Occipital lobe (tissue), 3 donors: ENCODE measurements at places on chromosomes 3 and 15.

GRCh38 chr15:76546805-76547204 lies 210.2 kb downstream of the ISL2 start:
- DNase-seq, result no peak

GRCh38 chr15:62684123-62684808 lies 358.3 kb upstream of the TPM1 start:
- no peak for DNase-seq

DNA sequence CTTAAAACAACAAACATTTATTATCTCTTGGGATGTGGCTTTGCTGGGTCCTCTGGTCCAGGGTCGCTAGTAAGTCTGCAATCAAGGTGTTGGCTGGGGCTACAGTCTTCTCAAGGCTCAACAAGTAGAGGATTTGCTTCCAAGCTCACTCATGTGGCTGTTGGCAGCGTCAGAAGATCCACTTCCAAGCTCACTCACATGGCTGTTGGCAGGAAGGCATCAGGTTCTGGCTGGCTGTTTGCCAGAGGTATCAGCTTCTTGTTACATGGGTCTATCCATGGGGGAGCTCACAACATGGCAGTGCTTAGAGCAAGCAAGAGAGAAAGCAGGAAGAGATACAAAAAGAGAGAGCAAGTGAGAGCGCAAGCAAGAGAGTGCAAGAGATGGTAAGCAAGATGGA lies 15.0 kb upstream of the BNC1 start:
- DNase-seq, result no peak

- DNase-seq, result no peak
These were observed 36.5 kb downstream of the TGFBR2 start for GRCh38 chr3:30642849-30643361.
